ENCODE measurements at places on chromosomes 3 and 15.

DNA sequence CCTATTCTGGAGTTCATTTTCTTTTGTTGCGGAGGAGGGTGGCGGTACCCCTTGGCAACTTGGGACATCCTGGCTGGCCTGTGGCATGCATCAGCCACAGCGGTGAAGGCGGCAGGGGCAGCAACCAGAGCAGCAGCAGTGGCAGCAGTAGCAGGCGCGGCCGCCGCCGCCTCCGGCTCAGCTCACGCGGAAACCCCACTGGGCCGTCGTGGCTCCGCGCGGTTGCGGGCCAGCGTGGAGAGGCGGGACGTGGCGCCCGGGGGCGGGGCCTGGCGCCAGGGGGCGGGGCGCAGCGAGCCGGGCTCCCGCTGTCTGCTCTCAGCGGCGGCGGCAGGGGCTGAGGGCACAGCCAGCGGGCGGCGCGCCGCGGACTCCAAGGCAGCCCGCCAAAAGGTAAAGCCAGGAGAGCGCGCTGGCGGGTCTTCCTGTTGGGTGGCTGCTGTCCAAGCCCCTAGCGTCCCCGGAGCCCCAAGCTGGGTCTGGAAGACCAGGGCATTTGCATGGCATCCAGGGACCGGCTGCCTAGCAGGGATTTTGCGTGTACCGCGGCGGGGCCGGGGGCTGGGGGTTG lies 334.4 kb upstream of the THRB start:
- DNase-seq = no peak

DNA sequence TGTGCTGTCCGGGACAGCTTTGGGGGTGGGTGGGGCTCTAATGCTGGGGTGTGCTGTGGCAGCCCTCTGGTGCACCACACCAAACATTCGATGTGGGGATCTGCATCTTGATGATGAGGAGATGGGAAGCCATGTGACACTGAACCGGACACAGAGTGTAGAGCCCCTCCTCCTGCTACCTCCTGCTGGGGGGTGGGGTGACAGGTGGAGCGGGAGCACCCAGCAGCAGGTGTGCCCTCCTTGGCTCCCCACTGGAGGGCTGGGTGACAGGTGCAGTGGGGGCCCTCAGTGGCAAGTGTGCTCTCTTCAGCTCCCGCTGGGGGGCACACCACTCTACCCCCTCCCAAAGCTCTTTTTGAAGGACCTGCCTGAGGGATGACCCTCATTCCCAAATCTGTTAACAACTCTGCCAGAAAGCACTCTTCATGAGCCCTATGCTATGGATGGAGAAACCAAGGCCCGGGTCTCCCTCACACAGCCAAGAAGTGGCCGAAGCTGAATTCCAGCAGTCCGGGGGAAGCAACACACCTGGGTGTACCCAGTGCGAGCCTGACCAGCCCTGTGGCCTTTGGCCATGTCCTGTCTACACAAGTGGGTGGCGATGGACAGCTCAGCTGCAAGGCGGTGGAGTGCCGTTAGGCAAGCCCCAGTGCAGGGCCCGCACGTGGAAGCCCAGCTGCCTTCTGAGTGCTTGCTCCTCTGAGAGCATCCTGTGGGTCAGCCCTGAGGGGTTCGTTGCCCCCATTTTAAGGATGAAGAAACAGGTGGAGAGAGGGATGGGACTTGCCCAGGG lies 609 bp upstream of the UROC1 start:
- DNase-seq = no peak

DNA sequence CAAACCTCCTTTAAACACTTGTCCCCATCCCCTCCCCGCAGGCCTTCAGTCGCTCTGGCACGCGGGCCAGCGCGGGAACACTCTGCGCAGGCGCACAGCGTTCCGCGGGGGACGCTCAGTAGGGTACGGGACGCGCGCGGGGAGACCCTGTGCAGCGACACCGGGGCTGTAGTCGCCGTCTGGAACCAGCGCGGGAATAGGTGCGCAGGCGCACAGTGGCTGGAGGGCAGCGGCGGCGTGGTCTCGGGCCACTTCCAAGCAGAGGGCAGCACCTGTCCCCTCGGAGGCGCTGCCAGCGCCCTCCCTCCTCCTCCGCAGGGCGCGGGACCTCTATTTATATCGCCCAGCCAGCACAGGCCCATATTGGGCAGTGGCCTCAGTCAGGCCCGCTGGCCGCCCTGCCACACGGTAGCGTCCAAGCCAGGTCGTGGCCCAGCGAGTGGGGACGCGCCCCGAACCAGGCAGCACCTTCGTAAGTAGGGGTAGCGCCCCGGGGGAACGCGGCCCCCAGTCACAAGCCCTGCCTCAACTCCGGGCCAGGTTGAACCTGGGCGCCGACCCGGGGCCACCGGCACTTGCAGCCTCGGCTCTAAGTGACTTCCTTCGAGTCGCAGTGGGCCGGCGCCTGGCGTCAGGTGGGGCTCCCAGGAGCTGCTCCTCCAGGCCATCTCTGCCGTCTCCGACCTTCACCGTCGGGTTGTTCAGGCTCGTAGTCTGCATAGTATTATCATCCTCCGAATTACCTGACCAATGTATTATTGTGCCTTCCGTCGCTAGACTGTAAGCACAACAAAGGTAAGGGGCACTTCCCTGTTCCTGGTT lies at the start of gene KBTBD12:
TSS of gene KBTBD12 (plus strand) at position 118 of the 822 bp plus-strand sequence. CDS start 7,830 bp downstream, outside the sequence.
- peak; percentile 4 for DNase-seq

GRCh38 chr3:59938828-59939227 lies 889.0 kb upstream of the CFAP20DC start:
- no peak for DNase-seq

DNA sequence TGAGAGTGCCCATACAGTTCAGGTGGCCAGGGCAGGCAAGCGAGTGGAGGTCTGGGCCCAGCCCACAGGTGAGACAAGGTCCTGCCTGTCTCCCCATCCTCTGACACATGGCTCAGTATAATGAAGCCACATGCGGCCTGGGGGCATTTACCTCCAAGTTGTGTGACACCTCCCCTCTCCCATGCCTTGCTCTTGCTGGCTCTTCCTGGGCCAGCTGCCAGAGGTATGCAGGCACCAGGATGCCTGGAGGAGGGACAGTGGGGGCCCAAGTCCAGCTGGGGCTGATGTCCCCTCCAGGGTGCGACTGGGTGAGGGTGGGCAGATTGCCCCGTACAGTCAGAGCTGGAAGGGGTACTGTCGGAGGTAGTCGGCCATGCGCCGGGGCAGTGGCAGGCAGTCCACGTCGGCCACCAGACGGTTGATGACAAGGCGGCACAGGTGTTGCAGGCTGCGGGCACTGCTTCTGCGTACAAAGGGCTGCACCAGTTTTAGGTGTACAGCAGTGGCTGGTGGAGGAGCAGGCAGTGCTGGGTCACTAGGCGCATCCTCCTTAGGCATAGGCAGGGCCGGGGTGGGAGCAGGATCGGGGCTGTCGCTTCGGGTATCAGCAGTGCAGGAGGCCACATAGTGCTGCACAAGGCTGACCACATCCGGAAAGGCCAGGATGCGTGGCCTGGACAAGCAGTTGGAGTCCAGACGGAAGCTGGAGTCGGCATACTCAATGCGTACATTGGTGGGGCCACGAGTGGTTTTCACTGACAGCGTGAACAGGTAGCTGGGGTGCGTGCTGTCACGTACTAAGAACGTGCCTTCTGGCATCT lies 4.1 kb downstream of the CISH start:
- DNase-seq = peak; percentile 32

DNA sequence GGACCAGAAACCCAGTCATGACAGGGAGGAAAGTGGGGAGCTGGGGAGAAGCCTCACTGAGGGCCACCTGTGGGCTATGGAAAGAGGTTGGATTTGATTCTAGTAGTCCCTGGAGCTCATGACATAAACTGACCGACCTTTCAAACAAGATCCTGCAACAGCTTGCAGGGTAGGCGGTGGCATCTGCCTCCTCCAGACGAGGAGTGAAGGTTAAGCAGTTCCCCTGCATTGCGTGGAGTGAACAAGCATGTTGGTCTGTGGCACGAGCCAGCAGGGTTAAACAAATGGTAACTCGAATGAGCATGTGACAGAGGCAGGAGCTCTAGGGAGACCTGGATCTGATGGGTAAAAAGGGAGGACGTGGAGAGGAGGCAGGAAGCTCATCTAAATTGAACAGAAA lies 12.7 kb downstream of the TGM4 start:
- no peak for DNase-seq

- DNase-seq = no peak
Measured at GRCh38 chr3:2655229-2655701, 454.9 kb downstream of the IL5RA start.

- no peak for DNase-seq
Measured at GRCh38 chr3:20480786-20481365, 294.9 kb upstream of the SGO1 start.

GRCh38 chr3:46959161-46959511 lies 17.4 kb downstream of the CCDC12 start:
- peak; percentile 62 for DNase-seq

DNA sequence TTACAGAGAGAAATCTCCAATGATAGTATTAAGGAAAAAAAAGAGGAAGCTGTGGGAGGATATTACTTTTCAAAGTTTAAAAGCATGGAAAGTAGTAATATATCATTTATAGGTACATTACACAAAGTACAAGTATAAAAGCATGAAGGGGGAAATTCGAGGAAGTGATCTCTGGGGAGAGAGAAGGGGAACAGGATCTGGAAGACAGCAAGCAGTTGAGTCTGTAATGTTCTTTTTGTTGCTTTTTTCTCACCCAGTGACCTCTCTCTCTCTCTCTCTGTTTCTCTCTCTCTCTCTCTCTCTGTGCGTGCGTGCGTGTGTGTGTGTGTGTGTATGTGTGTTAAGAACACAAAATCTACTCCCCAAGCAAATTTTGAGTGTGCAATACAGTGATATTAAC lies 10.2 kb downstream of the C3orf20 start:
- no peak for DNase-seq

- peak; percentile 12 for DNase-seq
Measured at GRCh38 chr3:173397161-173398110, at the start of gene NLGN1. Gene NLGN1 (plus strand): TSS chr3:173397744.

All from activated T-cell treated with anti-CD3 and anti-CD28 coated beads, Interleukin-2, amount 50 U/mL, for 72 hours (primary cell).